Stimulated activated CD4-positive, alpha-beta T cell treated with anti-CD3 and anti-CD28 coated beads, Interleukin-12 subunit alpha, Interleukin-12 subunit beta, amount 100 ng/mL, for 4 hours (primary cell): ENCODE measurements at places on chromosomes 16 and 17.
A peak's percentile ranks its signal among the peaks of the same experiment; 100 is the strongest.

GRCh38 chr16:56314244-56314850 is 111.0 kb downstream of the AMFR start:
- DNase-seq = no peak

- DNase-seq = peak; percentile 38
These were observed 13.8 kb downstream of the UNC13D start for GRCh38 chr17:75830164-75831031.

- no peak for DNase-seq
These were observed 11.9 kb downstream of the FBRS start for GRCh38 chr16:30669903-30670824.

DNA sequence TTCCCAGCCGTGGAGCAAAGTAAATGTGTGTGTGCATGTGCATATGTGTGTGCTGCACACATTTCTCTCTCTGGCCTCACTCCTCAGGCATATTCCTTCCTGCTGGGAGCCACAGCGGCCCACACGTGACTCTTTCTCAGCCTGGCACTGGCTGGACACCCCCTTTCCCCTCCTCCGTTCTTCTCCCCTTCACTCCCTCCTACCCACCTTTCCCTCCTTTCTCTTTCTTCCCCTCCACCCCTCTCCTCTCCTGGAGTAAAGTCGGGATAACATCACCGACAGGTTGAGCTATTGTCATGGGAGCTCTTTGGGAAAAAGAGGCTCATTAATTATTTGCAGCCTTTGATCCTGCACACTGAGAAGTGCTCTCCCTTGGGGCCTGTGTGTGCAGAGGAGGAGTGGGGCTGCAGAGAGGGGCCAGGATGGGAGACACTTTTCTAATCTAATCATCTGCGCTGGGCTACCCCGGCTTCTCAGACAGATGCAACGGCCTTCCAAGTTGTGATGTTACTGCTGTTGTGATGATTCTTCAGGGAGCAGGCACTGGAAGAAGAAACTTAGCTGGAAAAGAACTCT is 126.3 kb upstream of the HSBP1 start:
- DNase-seq = no peak

- DNase-seq = no peak
These were observed 2.0 kb downstream of the RGS11 start for GRCh38 chr16:273547-274421.

- DNase-seq = no peak
These were observed 558.3 kb upstream of the PSMD7 start for GRCh38 chr16:73738266-73738665.

GRCh38 chr17:6435051-6435450 is at the start of gene AIPL1:
Gene AIPL1, minus strand, starts transcription at chr17:6435121. Its CDS starts 17 bp downstream, at chr17:6435104.
- no peak for DNase-seq

DNA sequence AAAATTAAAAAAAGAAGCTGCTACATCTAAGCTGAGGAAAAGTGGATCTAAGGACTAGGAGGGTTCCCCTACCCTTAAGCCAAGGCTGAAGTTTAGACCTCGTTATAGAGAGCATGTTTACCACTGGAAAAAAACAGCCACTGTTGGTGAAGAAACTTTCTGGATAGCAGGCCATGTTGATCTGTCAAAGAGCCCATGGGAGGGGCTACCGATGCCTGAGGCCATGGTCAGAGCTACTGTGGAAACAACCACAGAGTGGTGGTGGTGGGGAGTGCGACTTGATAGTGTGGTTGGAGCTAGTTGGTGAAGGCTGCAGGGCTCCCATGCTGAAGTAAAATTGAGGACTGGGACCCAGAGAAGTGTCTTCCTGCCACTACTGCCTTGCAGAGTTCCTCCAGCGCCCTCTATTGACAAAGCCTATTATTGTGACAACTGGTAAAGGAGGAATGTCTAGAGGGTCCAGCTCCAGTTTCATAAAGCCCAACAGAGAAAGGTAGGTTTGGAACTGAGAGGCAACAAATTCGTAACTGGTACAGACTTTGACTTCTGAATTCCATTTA is 12.7 kb upstream of the FAM20A start:
- no peak for DNase-seq

- no peak for DNase-seq
These were observed 43.6 kb downstream of the SRCIN1 start for GRCh38 chr17:38562215-38562569.

DNA sequence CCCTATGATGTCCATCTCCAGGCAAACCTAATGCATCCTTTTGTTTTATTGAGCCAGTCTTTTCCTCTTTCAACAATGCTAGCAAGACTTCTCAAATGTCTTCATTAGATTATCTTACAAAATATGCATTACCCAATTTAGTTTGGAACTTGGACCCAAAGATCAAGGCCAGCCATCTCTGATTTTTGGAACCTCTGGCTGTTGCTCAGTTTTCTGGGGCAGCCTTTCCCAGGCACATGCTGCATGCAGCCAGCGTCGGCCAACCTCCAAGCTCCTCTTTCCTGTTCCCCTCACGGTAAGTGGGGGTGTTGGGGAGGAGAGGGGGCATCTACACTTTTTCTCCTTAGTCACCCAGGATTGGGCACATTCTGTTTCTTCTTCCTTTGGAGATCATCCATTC is 189.3 kb downstream of the PRKCA start:
- no peak for DNase-seq

DNA sequence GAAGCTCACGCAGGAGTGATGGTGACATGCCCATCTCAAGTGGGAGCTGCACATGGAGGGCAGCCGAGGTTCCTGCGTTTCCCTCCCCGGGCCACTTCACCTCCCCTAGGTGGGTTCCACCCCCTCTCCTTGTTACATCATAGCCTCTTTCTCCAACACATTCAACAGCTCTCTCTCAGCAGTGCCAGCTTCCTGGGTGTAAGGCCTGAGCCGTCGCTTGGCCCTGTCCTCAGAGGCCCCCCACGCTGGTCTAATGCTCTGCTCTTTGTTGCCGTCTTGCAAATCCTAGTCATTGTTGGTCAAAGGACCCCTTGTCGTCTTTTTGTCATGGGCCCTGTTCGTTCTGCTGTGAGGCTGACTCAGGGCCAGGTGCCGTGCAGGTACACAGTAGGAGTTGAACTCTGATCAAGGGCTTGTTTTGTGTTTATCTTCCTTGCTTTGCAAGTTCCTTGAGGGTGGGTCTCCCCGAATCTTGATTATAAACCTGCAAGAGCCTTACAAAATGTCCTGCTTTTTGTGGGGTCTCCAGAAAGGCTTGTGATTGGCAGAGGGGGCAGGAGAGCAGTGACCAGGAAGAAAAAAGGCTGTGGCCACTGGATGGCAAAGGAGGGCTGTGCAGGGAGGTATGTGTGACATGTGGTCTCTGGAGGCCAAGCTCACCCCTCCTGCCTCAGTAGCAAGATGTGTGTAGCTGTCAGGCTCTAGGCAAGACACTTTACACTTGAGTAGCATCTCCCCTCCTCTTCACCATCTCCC is 136.6 kb downstream of the CCDC182 start:
- no peak for DNase-seq

- DNase-seq = no peak
These were observed 15.6 kb downstream of the TMEM100 start for GRCh38 chr17:55706808-55707773.

GRCh38 chr16:46882940-46883307 is 1.2 kb upstream of the GPT2 start:
- no peak for DNase-seq

- peak; percentile 8 for DNase-seq
These were observed 475.9 kb upstream of the CCL2 start for GRCh38 chr17:33779234-33779591.

DNA sequence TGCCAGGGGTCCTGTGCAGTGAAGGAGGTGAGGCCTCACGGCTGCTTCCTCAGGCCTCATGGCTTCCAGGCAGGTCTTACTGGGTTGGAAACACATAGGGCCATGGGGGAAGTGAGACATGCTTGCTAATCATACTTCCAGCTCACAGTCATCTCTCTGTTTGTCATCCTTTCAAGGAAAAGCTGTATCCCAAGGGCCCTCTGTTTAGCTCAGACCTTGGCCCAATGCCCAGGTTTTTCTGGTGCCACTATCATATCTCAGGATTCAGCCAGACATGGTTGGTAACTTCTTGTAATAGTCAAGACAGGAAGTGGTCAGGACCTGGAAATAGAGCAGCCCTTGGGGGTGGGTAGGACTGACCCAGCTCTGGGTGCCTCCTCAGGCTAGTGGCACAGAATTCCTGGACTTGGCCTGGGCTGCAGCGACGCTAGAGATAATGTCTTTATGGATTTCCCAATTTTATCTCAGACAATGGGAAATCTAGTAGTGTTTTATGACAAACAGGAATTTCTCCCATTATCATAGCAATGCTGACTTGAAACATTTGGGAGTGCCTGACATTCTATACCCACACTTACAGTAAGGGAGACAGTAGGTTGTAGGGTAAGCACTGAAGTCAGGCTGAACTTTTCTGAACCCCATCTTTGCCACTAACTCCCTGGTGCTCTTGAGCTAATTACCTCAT is 13.5 kb upstream of the ITGB3 start:
- DNase-seq = no peak

DNA sequence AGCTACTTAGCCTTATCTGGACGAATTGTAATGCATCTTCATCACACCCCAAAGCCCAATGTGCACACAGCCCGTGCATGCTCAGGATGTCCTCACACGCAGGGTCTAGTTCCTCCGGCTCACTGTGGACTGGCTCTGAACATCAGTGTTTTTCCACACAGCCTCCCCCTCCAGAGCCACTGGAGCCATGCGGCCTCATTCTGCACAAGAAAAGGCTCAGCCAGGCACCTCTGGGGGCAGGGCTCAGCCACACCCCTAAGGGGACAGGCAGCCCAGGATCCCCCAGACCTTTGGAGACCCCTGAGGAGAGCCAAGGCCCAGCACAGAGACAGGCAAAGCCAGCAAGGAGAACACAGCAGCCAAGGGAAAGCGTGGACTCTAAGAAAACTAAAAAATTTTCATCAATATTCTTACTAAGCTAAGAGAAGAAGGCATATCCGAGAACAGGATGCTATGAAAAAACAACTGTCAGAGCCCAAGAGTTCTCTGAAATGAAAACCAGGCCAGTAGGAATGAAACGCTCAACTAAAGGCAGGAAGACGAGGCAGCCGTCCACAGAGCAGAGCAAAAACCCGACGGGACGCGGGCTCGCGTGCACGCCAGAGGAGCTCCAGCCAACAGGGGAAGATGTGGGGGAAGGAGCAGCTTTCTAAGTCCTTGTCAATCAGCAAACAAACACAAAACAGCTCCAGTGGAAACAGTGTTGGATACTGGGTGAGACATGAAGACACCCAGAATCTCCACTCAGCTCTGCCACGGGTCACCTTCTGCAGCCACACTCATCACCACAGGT is 34.5 kb downstream of the MAP1LC3B start:
- no peak for DNase-seq

- DNase-seq = peak; percentile 78
These were observed 2.6 kb upstream of the TSPOAP1 start for GRCh38 chr17:58330997-58331814.

- no peak for DNase-seq
These were observed 36.6 kb upstream of the HNF1B start for GRCh38 chr17:37781451-37781850.

DNA sequence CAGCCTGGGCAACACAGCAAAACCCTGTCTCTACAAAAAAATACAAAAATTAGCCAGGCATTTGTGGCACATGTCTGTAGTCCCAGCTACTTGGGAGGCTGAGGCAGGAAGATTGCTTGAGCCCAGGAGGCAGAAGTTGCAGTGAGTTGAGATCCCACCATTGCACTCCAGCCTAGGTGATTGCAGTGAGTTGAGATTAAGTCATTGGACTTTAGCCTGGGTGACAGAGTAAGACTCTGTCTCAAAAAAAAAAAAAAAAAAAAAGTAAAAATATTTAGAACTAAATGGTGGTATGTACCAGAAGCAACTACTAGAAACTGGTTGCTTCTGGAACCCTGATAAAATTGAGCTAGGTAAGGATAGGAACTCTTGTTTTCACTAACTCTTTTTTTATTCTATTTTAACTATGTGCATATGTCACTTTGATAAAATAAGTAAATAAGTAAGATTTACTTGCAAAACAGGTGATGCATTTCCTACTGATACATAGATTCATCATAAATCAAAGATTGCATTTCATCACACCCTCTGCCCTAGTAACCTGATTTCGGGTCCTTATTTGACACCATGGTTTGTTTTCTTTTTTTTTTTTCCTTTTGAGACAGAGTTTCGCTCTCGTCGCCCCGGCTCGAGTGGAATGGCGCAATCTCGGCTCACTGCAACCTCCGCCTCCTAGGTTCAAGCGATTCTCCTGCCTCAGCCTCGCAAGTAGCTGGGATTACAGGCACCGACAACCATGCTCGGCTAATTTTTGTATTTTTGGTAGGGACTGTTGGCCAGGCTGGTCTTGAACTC is 66.0 kb downstream of the USP32 start:
- no peak for DNase-seq

- no peak for DNase-seq
These were observed 263.4 kb downstream of the MRTFB start for GRCh38 chr16:14334366-14335080.

DNA sequence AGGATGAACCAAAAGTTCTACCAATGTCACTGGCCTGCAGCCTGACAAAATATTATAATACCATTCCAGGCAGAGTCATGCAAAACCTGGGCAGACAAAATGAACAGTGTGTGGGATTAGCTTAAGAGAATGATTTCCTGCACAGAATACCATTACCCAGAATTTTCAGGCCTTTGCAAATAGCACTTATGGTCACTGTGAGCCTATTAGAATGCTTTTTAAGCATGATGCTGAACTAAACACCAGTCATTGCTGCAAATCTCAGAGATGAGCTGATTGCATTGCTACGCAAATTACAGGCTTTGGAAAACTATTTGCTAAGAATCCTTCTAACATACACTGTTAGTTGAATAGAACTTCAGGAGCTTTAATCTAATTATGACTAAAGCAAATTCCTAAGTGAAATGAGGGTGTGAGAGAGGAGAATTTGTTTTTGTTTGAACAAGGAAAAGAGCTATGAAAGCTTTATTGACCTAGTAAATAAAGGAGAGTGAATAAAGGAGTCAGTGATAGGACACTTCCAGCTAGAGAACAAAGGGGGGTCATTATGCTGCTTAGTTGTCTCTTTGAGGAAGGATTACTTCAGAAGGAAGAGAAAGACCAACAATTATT is 398.8 kb downstream of the HS3ST3B1 start:
- DNase-seq = no peak

GRCh38 chr16:142405-142967 is 4.0 kb upstream of the NPRL3 start:
- no peak for DNase-seq

DNA sequence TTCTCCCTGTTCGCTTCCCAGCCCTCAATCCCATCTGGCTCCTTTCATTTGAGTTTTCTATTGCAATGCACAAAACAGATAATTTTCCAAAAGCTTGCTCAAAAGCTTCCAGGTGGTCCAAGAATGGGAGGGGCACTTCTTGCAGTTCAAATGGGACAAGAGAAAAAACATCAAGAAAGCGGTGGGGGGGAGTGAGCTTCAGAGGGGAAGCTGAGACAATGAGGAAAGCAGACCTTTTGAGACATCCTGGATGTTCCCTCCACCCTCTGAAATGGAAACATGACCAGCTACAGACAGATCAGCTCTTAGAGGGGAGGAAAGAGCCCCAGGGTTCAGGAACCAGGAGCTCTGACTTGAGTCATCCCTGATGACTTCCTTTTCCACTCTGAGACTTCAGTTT is 368.2 kb downstream of the SLC39A11 start:
- DNase-seq = no peak

GRCh38 chr16:81318711-81319110 is 3.9 kb downstream of the GAN start:
- no peak for DNase-seq

GRCh38 chr17:49968405-49969133 is 421 bp upstream of the DLX4 start:
- peak; percentile 71 for DNase-seq
